CD4-positive, alpha-beta T cell treated with Interleukin-6 for 4 hours (primary cell): ENCODE measurements at places on chromosomes 7 and 10.

DNA sequence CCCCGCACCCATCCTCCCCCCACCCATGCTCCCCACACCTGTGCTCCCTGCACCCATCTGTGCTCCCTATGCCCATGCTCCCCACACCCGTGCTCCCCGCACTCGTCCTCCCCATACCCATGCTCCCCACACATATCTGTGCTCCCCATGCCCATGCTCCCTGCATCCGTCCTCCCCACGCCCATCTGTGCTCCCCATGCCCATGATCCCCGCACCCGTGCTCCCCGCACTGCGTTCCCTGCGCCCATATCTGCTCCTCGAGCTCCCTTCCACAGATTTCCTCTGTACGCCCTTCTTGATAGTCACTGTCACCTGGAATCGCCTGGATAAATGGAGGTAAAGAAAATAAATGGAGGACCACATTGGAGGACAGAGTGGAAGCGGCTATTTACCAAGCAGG is 9.9 kb downstream of the DIP2C start:
- no peak for DNase-seq

DNA sequence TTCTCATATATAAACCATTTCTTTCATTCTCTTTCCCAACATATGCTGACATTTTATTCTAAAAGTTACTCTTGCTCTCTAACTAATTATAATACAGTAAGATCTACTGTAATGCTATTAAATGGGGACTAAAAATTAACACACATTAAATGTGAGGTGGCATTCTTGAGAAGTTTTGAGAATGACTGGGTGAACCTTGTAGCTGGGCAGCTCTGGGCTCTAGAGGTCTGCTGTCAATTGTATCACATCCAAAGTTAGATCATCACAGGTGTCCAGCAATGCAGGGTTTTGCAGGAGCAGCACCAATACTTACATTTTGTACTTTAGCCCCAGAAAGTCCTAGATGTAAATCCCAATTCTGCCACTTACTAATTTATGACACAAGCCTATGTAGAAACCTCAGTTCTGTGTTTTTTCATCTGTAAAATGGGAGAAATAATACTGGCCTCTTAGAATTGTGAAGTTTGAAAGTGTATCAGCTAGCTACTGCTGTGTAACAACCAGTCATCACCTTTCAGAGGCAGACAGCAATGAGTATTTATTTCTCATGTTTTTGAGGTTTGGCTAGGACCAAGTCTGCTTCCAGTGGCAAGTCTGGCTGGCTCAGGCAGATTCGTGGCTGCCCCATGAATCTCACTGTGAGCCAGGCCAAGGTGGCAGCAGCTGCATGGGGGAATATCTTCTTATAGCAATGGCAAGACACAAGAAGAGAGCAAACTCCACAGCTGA is 79.6 kb upstream of the EMX2 start:
- DNase-seq: no peak

- no peak for DNase-seq
Measured at GRCh38 chr7:24298696-24299095, 14.7 kb downstream of the NPY start.

GRCh38 chr7:103418241-103418640 is 27.8 kb downstream of the SLC26A5 start:
- DNase-seq: no peak

- DNase-seq: no peak
Measured at GRCh38 chr7:155844019-155844453, 31.8 kb upstream of the SHH start.

DNA sequence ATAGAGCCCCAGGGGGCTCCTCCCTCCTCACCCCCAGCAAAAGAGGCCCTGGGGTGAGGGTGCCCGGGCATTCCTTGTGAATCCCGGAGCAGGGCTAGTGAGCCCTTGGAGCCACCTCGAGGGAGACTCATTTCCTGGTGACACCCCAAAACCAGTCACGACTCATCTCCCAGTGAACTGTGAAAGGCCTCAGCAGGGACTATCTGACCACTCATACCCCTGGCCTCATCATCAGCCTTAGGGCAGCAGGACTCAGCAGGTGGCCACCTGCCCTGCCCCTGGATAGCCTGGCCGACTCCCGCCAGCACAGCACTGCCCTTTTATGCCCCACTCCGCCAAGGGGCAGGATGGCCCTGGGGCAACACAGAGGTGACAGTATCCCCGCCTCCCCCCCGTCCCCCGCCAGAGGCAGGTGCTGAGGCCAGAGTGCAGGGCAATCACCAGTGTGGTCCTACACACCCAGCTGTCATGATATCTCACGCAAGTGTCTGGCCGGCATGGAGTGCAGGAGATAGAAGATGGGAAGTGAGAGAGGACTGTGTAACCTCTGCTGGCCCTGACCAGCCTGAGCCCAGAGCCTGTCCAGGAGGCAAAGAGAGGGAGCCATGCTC is 3.2 kb downstream of the SNCG start:
- no peak for DNase-seq

- no peak for DNase-seq
Measured at GRCh38 chr10:113518415-113518814, 34.4 kb upstream of the HABP2 start.

- DNase-seq: no peak
Measured at GRCh38 chr10:9015005-9015404, 960.5 kb downstream of the GATA3 start.

DNA sequence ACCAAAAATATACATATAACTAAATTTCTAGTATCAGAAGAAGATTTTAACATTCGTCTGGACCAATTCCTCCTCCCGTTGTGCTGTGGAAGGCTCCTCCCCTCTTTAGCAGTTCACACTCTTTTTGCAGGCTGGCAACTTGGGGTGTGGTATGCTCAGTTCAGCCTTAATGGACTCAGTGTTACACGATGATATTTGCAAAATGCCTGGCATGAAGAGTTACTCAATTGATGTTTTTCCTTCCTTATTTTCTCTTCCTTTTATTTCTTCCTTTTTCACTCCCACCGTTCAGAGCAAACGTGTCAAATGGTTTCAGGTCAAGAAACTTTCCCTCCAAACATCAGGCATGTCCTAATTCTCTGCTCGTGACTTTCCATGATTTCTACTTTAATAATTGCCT is 248.3 kb downstream of the PHF14 start:
- DNase-seq: no peak

GRCh38 chr10:10734356-10735064 is 283.2 kb upstream of the CELF2 start:
- no peak for DNase-seq

- peak; percentile 31 for DNase-seq
Measured at GRCh38 chr10:43683451-43684291, 35.0 kb upstream of the ZNF32 start.

GRCh38 chr10:25498645-25499044 is 323.8 kb downstream of the GPR158 start:
- DNase-seq: no peak

GRCh38 chr10:57776688-57777432 is 490.8 kb downstream of the IPMK start:
- DNase-seq: no peak
